Stomach (tissue), 19 donors: ENCODE measurements at places on chromosomes 4 and X. TPM values are rescaled to one million over a fixed set of nuclear protein-coding genes. Genes with fewer than 3 reads are reported as not detected.

GRCh38 chr4:3302173-3302785 lies 9.5 kb downstream of the RGS12 start:
- H3K27me3 ChIP-seq, result no peaks in the 10 kb centered on the region
- H3K27ac ChIP-seq, result no peak overlapping the region
- DNase-seq, result peak; percentile 77
- peaks cover 72% of the 10 kb centered on the region for H3K4me1 ChIP-seq
- H3K4me3 ChIP-seq, result no peak overlapping the region
- H3K36me3 ChIP-seq, result no peaks in the 10 kb centered on the region

The FAM149A gene
- 35.9 TPM for total RNA-seq

The DUSP21 gene
- total RNA-seq, result not detected

DNA sequence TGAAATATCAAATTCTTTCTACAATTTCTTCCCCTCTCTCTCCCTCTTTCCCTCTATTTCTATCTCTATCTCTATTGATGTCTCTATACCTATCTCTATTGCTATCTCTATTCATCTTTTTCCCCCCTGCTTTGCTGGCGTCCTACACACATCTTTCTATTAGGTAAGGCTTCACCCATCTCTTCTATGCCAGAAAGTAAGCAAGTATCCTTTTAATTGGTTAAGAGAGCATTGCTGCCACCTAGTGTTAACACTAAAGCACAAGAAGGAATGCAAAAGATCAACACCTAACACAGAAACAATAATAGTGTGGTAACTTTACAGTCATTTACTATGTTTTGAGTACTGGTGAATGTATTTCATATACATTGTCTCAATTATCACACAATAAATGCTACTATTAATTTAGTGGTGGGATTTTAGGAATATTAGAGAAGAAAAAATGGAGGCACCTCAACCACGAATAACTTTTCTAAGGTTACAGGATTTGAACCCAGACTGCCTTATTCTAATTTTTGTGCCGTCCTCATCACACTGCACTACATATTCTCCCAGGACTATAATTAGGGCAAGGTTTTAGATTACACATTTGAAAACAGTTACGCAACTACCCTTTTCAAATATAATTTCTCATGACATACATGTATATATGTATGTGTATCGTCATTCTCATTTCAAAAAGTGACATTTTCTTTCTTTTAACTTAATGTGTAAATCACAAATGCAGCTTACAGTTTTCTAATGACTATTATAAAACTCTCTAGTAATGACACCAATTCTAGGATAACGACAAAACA lies 3.7 kb upstream of the C4orf36 start:
- H3K27me3 ChIP-seq, result no peaks in the 10 kb centered on the region
- no peak overlapping the region for H3K27ac ChIP-seq
- H3K4me3 ChIP-seq, result no peak overlapping the region
- H3K36me3 ChIP-seq, result no peaks in the 10 kb centered on the region
- no peak for DNase-seq

GRCh38 chrX:44953734-44954502 lies 80.9 kb downstream of the KDM6A start:
- no peak overlapping the region for H3K4me3 ChIP-seq
- H3K27me3 ChIP-seq, result no peaks in the 10 kb centered on the region
- no peak overlapping the region for H3K27ac ChIP-seq
- no peaks in the 10 kb centered on the region for H3K36me3 ChIP-seq

- no peaks in the 10 kb centered on the region for H3K36me3 ChIP-seq
- H3K27me3 ChIP-seq, result no peaks in the 10 kb centered on the region
- H3K4me1 ChIP-seq, result no peaks in the 10 kb centered on the region
- H3K4me3 ChIP-seq, result no peak overlapping the region
- DNase-seq, result no peak
Observed at GRCh38 chr4:122576261-122577188, 44.3 kb downstream of the IL21 start.

The CT47B1 gene
- not detected for total RNA-seq

The AIMP1 gene
- 24.5 TPM for total RNA-seq

DNA sequence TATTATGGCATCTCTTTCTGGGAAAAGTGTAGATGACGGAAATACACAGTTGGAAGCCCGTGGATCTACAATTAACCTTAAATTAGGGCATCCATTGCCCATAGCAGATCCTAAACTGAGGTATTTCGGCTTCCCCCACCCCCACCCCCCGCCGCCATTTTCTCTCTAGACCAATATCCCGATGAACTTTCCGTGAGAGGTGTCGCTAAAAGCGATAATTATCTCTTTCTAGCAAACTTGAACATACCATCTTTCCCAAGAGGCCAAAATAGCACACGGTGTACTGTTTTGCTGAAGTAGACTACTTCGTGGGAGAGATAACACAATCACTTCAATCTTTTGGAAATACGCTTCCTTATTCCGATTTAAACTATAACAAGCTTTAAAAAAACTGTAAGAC lies 554 bp downstream of the KLHL15 start:
- peak; percentile 54 for DNase-seq
- peak overlapping the region; percentile 71 for H3K4me3 ChIP-seq
- no peaks in the 10 kb centered on the region for H3K4me1 ChIP-seq
- no peaks in the 10 kb centered on the region for H3K36me3 ChIP-seq
- peaks cover 4% of the 10 kb centered on the region for H3K27me3 ChIP-seq

The PWWP3B gene
- total RNA-seq, result under 0.01 TPM

The HMX1 gene
- not detected for total RNA-seq

GRCh38 chr4:186942758-186943377 lies 219.2 kb upstream of the FAT1 start:
- peak; percentile 84 for DNase-seq
- H3K36me3 ChIP-seq, result no peaks in the 10 kb centered on the region
- no peak overlapping the region for H3K27ac ChIP-seq
- H3K27me3 ChIP-seq, result no peaks in the 10 kb centered on the region
- no peaks in the 10 kb centered on the region for H3K4me1 ChIP-seq

The ADH7 gene
- 4.7 TPM for total RNA-seq

The PALLD gene
- total RNA-seq, result 301 TPM

The NXF2B gene
- total RNA-seq, result not detected

The RTL9 gene
- not detected for total RNA-seq

- no peak for DNase-seq
- no peak overlapping the region for H3K4me3 ChIP-seq
- H3K27ac ChIP-seq, result no peak overlapping the region
- no peaks in the 10 kb centered on the region for H3K4me1 ChIP-seq
- no peaks in the 10 kb centered on the region for H3K36me3 ChIP-seq
Observed at GRCh38 chrX:106731590-106731989, 5.1 kb downstream of the RNF128 start.

DNA sequence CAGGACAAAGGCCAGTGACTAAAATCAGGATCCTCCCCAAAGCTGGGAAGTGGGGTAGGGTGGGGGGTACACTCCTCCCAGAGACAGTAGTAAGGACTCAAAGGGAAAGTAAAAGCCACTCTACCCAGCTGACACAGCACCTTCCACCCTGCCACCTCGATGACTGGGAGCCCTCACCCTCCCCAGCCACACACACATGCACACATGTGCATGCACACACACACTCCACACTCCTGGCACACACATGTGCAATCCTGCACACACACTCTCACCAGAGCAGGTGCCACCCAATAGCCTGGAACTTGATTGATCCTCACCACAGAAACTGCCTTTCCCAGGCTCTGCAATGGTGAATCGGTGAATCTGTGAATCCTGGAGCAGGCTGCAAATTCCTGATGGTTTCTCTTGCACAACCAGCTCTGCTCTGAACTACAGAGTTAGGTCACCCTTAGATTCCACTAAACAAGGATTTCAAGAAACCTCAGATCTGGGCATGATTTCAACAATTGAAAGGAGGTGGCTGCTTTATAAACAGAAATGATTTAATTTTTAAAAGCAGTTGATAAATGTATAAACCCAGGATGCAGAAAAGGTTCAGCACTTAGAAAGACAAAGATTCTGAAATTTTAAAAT lies 21.5 kb downstream of the AMOT start:
- no peak overlapping the region for H3K4me3 ChIP-seq
- peak; percentile 31 for DNase-seq
- no peaks in the 10 kb centered on the region for H3K36me3 ChIP-seq
- peaks cover 17% of the 10 kb centered on the region for H3K4me1 ChIP-seq

DNA sequence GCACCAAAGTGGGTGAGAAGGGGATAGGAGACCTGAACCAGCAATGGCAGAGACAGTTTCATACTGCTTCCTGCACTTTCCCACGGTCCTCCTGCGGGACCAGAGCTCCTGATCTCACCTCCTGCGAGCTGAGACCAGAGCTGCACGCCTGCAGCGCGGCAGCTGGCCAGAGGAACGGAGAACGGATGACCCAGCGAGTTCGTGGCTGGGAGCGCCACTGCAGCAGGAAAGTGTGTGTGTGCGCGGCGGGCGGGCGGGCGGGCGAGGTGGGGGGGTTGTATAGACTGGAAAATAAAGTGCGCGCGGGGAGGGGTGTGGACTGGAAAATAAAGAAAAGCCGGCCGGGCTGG lies 16.5 kb downstream of the MCF2 start:
- no peaks in the 10 kb centered on the region for H3K36me3 ChIP-seq
- H3K27ac ChIP-seq, result no peak overlapping the region
- peaks cover 20% of the 10 kb centered on the region for H3K27me3 ChIP-seq
- peaks cover 16% of the 10 kb centered on the region for H3K4me1 ChIP-seq

DNA sequence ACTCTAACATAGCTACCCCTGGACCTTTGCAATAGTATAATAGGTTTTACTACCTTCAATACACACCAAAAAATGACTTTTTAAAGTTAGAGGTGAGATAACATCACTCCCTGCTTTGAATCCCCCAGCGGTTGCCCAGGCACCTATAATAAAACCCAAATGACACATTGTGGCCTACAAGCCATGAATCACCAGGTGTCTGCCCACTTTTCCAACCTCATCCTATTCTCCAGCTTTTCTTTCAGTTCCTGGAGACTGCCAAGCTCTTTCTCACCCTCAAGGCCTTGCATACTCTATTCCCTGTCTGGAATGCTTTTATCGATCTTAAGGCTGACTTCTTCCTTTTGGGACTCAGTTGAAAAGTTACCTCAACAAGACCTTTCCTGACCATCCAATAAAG lies 16.4 kb upstream of the PRSS48 start:
- DNase-seq, result no peak
- no peaks in the 10 kb centered on the region for H3K4me1 ChIP-seq
- no peaks in the 10 kb centered on the region for H3K36me3 ChIP-seq
- H3K27ac ChIP-seq, result no peak overlapping the region

DNA sequence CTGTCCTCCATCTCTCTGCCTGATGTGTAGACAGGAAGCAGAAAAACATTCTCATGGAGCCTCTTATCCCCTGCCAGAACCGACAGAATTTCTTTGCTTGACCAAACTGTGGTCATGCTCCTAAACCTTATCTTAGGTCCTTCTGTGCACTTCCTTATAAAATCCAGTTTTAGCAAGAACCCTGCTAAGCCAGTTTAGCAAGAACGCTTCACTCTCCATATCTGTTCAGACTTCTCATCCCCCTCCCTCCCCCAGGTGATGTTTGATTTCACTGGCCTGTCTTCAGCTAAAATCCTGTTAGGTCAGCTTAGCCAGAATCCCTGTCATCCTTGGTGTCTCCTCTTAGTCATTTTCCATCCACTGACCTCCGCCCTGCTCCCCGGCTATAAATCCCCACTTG lies 1130.9 kb upstream of the PRKX start:
- no peaks in the 10 kb centered on the region for H3K36me3 ChIP-seq
- no peak overlapping the region for H3K27ac ChIP-seq
- peak; percentile 27 for DNase-seq
- H3K4me1 ChIP-seq, result no peaks in the 10 kb centered on the region

The F8A2 gene
- total RNA-seq, result 28.6 TPM

DNA sequence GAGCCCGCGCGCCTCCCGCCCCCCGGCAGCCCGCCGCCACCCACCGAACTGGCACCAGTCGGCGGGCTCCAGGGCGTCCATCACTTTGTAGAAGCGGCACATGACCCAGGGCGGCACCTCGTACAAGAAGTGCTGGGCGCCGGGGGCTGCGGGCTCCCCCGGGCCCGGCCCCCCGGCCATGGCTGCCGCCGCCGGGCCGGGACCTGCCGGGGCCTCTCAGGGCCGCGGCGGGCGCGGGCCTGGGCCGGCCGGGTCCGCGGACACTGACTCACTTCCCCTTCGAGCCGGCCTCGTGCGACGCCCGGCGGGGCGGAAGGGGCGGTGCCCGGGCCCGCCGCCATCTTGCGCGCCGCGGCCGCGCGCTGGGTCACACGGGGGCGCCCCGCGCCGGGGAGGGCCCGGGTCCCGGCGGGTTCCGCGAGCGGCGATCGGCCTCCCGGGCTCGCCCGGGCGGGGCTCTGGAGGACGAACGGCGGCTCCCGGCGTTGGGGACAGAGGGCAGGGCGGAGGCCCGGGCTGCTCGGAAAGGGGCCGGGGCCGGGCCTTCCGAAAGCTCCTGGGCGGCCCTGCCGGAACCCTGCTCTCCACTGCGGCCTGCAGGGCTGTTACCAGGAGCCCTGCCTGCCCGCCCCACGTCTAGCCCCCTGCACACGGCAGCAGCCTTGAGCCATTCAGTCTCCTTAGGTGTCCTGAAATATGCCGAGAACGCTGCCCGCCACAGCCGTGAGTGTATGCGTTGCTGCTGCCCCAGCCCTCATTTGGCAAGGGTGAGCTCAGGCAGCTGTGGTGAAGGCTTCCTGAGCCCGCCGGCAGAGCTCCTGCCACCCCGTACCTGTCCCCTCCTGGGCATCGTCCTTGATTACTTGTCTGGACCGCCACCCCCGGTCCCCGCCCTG lies at the start of gene IRAK1:
TSS of gene IRAK1 (minus strand) at position 270 of the 896 bp plus-strand sequence. CDS start at position 180, 90 bp downstream.
- peak within 1 kb of the TSS; percentile 62 for H3K4me3 ChIP-seq
- peak within 1 kb of the TSS; percentile 86 for H3K27ac ChIP-seq
- DNase-seq, result peak; percentile 79
- peaks cover 5% of the 10 kb centered on the region for H3K4me1 ChIP-seq
- H3K36me3 ChIP-seq, result no peaks in the 10 kb centered on the region

DNA sequence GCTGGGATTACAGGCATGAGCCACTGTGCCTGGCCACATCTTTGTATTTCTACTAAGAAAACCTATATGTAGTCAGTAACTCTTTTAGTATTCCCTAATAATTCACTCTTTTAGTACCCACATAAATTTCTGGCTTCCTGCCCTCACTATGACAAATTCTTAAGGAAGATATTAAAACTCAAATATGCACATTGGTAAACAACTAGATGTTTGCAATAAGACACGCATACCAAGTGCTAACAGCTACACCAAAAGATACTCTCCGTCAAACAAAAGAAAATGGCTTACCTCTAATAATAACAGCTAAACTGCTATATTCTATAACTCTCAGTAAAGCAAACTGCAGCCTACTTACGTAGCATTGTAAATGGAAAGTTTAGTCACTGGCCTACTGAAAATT lies 6.3 kb downstream of the UBA6 start:
- H3K27ac ChIP-seq, result no peak overlapping the region
- peaks cover 37% of the 10 kb centered on the region for H3K36me3 ChIP-seq
- no peaks in the 10 kb centered on the region for H3K27me3 ChIP-seq
- H3K4me1 ChIP-seq, result peaks cover 4% of the 10 kb centered on the region
- H3K4me3 ChIP-seq, result no peak overlapping the region

DNA sequence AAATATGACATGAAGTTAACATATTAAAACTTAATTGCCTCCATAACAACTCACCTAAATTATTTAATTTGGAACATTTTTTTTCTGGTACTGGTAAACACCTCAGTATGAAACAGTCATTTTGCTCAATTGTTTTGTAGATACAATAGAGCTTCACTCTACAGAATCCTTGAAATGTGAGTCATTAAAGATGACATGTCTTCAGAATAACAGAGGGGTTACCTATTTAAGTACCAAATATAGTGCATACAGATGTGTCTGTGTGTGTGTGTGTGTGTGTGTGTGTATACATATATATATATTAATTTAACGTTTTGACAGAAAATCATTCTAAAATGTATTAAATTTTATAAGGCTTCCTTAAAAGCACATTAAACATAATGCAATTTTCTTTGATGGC lies 297.6 kb downstream of the INPP4B start:
- DNase-seq, result no peak
- H3K4me3 ChIP-seq, result no peak overlapping the region
- H3K27ac ChIP-seq, result no peak overlapping the region
- no peaks in the 10 kb centered on the region for H3K4me1 ChIP-seq
- no peaks in the 10 kb centered on the region for H3K27me3 ChIP-seq

The TMPRSS11E gene
- not detected for total RNA-seq
